ENCODE measurements at places on chromosomes 2 and 18. TPM values are rescaled to one million over a fixed set of nuclear protein-coding genes. Genes with fewer than 3 reads are reported as not detected.

- H3K27me3 ChIP-seq = no peaks in the 10 kb centered on the region
- H3K4me3 ChIP-seq = no peak overlapping the region
- peaks cover 2% of the 10 kb centered on the region for H3K36me3 ChIP-seq
- peaks cover 10% of the 10 kb centered on the region for H3K4me1 ChIP-seq
- H3K27ac ChIP-seq = no peak overlapping the region
These were observed 233.5 kb downstream of the TGIF1 start for GRCh38 chr18:3683483-3683882.

DNA sequence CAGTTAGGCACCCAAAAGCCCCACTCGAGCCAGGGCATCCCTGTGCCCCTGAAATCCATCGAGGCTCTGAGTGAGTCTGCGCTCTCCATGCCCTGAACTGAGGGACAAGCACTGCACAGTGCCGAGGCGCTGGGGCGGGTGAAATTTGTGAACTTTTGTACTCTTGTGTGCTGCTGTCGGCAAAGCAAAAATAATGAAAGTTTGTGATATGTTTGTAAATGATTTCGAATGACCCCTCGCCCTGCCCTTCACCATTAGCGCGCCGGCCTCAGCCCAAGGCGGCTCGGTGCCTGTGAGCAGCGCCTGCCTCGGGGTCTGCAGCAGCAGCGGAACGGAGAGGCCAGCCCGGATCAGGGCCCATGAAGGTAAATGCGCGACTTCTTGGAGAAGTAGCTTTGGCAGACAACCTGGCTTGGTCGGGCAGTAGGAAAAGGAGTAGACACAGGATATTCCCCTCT is 1.8 kb upstream of the HOXD4 start:
- no peaks in the 10 kb centered on the region for H3K36me3 ChIP-seq
- H3K27ac ChIP-seq = no peak overlapping the region
- no peak for DNase-seq

The RAX gene
- total RNA-seq = not detected

The CRYBA2 gene
- total RNA-seq = not detected

The ACKR3 gene
- 56.6 TPM for total RNA-seq

The AKAIN1 gene
- total RNA-seq = not detected

All from chondrocyte (in vitro differentiated cells).